ENCODE measurements at places on chromosomes 5 and 9. TPM values are rescaled to one million over a fixed set of nuclear protein-coding genes. Genes with fewer than 3 reads are reported as not detected.

DIRAS2 gene
- 0.82 TPM for polyA plus RNA-seq

JADE2 gene
- 12.6 TPM for polyA plus RNA-seq

AJM1 gene
- polyA plus RNA-seq = 11.7 TPM

C9orf153 gene
- 0.42 TPM for polyA plus RNA-seq

SPARC gene
- polyA plus RNA-seq = 57.1 TPM

DNA sequence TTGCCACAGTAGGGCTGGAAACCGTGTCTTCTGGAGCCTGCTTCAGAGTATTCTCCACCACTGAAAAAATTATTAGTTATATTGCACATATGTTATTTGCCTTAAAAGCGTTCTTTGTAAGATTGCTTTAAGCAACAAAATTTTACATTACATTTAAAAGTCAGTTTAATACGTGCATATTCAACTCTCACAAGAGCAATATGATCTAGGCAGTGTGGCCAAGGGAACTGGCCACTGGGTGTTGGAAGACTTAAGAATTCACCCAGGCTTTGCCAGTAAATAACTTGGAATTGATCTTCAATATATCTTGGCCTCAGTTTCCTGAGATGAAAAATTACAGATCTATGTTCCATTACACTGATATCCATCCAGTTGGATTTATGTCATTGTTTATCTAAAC lies 694.4 kb downstream of the EFNA5 start:
- H3K27ac ChIP-seq = no peak overlapping the region
- no peak for DNase-seq
- no peaks in the 10 kb centered on the region for H3K27me3 ChIP-seq

GRCh38 chr9:127555840-127556820 lies 55.9 kb upstream of the STXBP1 start:
- peak; percentile 66 for DNase-seq
- H3K27me3 ChIP-seq = no peaks in the 10 kb centered on the region
- peaks cover 6% of the 10 kb centered on the region for H3K36me3 ChIP-seq
- peaks cover 50% of the 10 kb centered on the region for H3K4me1 ChIP-seq
- H3K27ac ChIP-seq = peak overlapping the region; percentile 90

DNA sequence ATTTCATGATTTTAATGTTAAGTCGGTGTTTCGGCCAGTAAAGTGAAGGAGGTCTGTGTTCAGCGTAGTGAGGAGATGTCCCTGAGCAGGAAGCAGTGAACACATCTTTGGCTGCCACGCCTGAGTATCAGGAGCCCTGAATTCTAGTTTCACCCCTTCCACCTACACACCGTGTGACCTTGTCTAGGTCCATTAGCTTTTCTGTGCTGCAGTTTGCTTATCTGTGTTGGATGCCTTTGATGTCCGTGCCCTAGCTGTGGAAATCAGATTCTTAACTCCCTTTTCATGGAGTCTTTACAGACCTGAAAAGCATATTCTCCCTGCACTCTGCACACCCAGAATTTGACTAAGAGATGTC lies 601 bp downstream of the FBXO38 start:
- no peaks in the 10 kb centered on the region for H3K27me3 ChIP-seq
- no peak for DNase-seq
- no peaks in the 10 kb centered on the region for H3K36me3 ChIP-seq
- peak overlapping the region; percentile 96 for H3K4me3 ChIP-seq

GRCh38 chr9:104982543-104982942 lies 54.6 kb upstream of the ABCA1 start:
- no peaks in the 10 kb centered on the region for H3K4me1 ChIP-seq
- no peaks in the 10 kb centered on the region for H3K27me3 ChIP-seq
- H3K36me3 ChIP-seq = no peaks in the 10 kb centered on the region
- no peak overlapping the region for H3K27ac ChIP-seq

- no peak overlapping the region for H3K27ac ChIP-seq
- no peaks in the 10 kb centered on the region for H3K27me3 ChIP-seq
- DNase-seq = no peak
Observed at GRCh38 chr9:117021906-117022305, 334.8 kb downstream of the TRIM32 start.

GRCh38 chr9:100307080-100307479 lies 45.7 kb downstream of the TEX10 start:
- no peaks in the 10 kb centered on the region for H3K36me3 ChIP-seq
- H3K27ac ChIP-seq = no peak overlapping the region
- H3K4me3 ChIP-seq = no peak overlapping the region

All from pancreas (tissue), 10 donors.